ENCODE measurements at places on chromosomes 6 and 20.
A peak's percentile ranks its signal among the peaks of the same experiment; 100 is the strongest.

DNA sequence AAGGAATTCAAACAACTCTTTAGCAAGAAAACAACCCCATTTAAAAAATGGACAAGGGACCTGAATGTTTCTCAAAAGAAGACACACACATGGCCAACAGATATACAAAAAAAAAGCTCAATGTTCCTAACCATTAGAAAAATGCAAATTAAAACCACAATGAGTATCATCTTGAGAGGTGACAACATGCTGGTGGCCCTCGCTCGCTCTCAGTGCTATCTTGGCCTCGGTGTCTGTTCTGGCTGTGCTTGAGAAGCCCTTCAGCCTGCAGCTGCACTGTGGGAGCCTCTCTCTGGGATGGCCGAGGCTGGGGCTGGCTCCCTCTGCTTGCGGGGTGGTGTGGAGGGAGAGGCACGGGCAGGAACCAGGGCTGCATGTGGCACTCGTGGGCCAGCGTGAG is 13.4 kb downstream of the SPINT4 start:
- DNase-seq: no peak

DNA sequence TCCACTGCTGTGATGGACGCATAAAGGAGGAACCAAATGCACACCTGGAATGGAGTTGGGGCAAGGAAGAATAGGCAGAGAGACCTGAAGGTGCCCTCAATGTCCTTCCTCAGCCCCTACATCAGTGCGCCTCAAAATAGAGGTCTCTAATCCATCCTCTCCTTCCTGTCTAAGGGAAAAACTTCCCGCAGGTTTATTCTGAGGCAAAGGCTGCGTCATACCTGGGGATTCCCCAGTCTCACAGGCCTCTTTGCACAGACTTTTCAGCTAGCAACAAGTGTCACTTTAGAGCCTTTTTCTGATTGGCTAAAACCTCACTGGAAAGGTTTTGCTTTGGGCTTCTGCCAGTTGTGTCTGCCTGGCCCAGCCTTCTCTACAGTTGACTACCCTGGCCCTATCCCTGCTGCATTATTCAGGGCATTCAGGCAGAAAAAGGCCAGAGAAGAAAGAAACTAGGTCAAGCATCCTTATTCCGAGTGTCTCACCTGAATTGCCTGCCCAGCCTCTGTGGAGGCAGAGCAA is 1.8 kb upstream of the HLA-DQB1 start:
- DNase-seq: no peak

- no peak for DNase-seq
These were observed 98.6 kb upstream of the GPR6 start for GRCh38 chr6:109879521-109879920.

DNA sequence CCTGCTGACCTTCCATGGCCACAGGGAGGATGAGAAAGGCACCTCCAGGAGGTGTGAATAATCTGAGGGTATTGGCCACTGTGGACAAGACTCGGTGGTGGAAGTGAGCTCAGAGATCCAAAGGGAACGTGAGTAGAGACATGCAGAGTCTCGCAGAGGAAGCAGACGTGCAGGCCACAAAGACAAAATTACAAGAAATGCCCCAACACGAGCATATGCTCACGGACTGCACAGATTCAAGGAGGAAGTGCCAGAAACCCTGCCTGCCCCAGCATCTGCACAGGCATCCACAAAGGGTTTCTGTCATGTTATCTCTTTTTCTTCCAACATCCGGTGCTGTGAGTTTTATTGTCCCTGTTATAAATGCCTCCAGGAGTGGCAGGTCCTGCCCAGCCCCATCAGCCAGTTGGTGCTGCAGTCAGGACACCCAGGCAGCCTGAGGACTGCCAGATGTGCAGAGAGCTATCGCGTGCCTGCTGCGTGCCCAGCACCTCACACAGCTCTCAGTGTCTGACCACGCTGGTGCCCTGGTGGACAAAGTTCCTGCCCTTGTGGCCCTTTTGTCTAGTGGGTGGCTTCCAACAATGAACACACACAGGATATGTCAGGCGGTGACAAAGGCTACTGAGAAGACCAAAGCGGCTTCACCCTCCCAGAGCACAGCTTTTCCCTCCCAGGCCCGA is 34.0 kb upstream of the FANCE start:
- DNase-seq: no peak

GRCh38 chr6:52536424-52536916 is 40.4 kb downstream of the TRAM2 start:
- no peak for DNase-seq

DNA sequence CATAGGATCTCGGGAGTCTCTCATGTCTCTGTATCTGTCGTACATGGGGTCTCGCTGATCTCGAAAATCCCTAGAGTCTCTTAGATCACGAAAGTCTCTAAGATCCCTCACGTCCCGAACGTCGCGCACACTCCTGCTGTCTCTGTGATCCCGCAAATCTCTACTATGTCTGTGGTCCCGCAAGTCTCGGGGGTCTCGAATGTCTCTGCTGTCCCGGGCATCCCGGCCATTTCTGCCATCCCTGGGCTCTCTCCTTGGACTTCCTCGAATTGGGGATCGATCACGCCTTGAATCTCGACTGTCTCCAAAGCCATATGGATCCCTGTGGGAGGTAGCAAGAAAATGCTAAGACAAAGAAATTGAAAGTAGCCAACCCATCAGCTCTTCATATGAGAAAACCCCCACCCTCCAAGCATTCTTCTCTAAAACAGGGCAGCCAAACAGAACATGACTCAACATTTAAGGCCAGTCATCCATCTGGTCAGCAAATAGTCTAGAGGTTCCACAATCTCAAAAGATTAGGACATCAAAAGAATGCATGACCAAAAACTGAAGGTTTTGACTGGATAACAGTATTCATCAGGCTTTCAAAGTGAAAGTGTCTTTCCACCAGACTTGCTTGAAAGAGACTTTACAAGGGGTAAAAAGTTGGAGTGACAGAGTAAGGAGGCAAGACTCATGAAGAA is 19.4 kb downstream of the NCOA5 start:
- no peak for DNase-seq

GRCh38 chr6:29524444-29525310 is 34.9 kb downstream of the UBD start:
- no peak for DNase-seq

DNA sequence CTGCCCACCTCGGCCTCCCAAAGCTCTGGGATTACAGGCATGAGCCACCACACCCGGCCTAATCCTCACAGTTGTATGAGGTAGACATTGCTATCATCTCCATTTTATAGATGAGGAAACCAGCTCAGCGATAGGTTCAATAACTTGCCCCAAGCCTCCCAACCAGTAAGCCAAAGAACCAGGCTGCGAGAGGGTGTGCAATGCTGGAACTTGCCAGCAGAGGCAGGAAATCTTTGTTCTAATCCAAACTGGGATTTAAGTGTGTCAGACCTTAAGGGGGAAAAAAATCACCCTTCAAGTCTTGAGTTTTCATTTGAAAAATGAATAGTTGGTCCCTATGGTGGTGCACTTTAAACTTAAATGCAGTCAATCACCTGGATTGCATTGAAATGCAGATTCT is 20.1 kb upstream of the RNGTT start:
- DNase-seq: peak; percentile 19

GRCh38 chr6:50816115-50816675 is 2.5 kb upstream of the TFAP2B start:
- DNase-seq: peak; percentile 41

GRCh38 chr6:38572186-38572813 is 67.4 kb downstream of the BTBD9 start:
- no peak for DNase-seq

DNA sequence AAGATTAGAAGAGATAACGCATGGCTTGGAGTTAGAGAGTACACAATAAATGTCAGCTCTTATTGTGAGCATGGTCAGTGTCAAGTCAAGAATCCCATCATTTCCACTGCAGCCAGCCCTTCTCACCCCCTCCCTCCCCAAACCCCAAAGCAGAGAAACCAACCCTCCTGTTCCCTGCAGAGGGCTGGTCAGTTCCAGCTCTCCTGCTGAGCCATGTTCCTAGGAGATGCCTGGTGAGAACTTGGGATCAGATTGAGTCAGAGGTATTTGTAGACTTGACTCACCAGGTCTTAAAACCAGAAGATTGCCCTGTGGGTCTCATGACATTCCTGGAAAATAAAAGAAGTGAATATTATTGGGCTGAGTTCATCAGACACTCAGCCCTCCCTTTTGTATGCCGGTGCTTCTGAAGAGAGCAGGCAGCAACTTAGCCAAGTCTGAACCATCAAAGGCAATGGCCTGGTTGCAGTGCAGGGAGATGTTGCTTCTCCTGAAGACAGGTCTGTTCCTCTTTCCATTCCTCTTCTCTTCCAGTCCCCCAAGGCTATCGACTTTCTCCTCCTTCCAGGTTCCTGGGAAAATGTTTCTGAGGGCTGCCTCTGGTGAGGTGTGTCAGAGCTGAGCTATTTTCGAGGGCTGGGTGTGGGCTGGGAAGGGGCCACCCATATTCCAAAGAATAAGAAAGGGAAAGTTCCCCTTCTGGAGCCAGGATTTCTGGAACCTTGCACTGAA is 278.2 kb upstream of the SUPT3H start:
- no peak for DNase-seq

DNA sequence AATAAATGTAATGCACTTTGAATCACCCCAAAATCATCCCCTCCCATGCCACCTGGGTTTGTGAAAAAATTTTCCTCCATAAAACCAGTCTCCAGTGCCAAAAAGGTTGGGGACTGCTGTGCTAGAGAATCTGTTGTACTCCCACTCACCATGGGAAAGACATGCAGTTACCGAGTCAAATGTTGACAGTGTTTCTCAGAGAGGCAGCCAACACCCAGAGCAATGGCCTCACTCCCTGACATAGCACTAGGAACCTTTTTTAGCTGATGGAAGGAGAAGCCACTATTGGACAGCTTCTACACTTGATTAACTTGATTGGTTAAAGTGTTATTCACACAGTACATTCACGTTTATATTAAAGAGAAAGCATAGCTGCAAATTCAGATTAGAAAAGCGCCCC is 59.8 kb upstream of the MANEA start:
- peak; percentile 0 for DNase-seq

- no peak for DNase-seq
These were observed 58.9 kb upstream of the MCM9 start for GRCh38 chr6:118993803-118994251.

DNA sequence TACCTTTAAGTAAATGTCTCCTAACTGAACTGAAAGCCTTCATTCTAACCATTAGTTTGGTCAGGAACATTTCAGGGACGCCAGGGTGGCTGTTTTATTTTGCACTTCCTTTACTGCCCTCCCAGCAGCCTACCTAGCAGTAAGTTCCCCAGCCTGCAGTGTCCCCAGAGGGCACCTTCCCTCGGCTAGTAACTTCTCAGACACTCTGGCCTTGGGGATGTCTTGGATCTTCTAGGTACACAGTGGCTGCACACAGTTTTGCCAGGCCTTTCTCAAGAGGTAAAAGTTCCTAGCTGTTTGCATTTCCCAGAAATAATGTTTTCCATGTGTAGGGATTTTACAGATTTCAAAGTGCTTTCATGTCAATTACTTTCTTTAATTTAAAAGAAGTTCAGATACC is 378 bp upstream of the LAMA2 start:
- DNase-seq: no peak

DNA sequence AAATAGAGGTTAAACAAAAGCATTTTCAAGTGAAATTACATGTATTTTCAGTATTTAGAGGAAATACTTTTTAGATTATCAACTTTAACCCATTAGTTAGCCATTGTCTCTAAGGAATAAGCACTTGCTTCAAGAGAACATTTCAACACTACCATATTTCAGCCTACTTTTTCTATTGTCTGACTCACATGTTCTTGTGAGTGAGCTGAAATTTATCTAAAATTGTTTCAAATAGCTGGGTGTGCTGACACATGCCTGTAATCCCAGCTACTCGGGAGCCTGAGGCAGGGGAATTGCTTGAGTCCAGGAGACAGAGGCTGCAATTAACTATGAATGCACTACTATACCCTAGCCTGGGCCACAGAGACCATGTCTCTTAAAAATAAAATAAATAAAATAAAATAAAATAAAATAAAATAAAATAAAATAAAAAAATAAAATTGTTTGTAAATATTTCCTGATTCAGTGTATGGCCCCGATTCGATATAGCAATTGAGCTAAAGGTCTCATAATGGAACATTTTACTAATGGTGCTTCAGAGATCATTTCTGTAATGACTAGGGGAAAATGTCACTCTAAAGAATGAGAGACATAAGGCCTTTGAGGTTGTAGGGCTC is 324.6 kb upstream of the PLCB4 start:
- no peak for DNase-seq

- no peak for DNase-seq
These were observed 22.0 kb upstream of the FRMD1 start for GRCh38 chr6:168100803-168101589.

GRCh38 chr6:12012038-12012557 is at the start of gene HIVEP1:
TSS of gene HIVEP1 (plus strand) at chr6:12012312. CDS start at chr6:12015629, 3,317 bp downstream.
- DNase-seq: peak; percentile 26

- no peak for DNase-seq
These were observed 34.9 kb upstream of the GTSF1L start for GRCh38 chr20:43761386-43762340.

- DNase-seq: no peak
These were observed 32.4 kb downstream of the CBFA2T2 start for GRCh38 chr20:33522256-33522820.

DNA sequence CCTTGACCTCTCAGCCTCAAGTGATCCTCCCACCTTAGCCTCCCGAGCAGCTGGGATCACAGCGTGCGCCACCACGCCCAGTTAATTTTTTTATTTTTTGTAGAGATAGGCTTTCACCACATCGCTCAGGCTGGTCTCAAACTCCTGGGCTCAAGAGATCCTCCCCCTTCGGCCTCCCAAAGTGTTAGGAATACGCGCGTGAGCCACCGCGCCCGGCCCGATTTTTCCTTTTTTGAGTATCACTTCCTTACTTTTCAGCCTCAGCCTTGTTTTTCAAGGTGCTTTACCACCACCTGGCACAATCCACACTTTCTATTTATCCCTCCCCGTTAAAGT is 791 bp upstream of the STX11 start:
- DNase-seq: no peak

- DNase-seq: no peak
These were observed 203.2 kb downstream of the SIM1 start for GRCh38 chr6:100261486-100261885.

GRCh38 chr20:24891546-24892393 is 57.3 kb upstream of the CST7 start:
- DNase-seq: no peak

DNA sequence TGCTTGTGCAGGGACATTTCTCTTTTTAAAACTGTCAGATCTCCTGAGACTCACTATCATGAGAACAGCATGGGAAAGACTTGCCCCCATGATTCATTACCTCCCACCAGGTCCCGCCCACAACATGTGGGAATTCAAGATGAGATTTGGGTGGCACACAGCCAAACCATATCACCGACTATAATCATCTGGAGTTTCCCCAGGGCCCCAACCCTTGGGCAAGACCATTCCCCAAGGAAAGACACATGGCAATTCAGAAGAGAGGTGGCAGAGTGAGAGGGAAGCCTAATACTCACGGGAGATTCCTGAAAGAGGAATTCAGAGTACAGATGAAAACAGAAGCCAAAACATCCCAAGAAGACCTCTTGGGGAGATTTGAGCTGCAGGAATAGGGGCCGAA is 291.0 kb upstream of the PLCB4 start:
- no peak for DNase-seq

DNA sequence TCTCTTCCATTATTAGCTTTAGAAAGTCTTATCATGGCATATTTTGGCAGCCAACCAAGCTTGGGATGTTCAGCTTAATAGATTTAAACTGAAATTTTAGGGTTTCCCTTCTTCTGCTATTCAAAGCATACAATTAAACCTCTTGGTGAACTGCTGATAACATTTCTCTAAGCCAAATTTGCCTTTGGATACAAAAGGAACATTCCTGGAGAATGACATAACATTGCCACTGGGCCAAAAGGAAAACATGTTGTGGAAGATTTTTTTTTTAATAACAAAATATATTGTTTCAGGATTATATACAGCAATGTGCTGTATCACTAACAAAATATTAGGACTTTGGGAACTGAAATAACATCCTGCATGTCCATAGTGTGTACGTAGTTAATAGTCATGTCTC is 215.1 kb upstream of the TBX18 start:
- DNase-seq: no peak

Data from SHP77 (cell line).